ENCODE measurements at places on chromosomes 4 and X. TPM values are rescaled to one million over a fixed set of nuclear protein-coding genes. Genes with fewer than 3 reads are reported as not detected.

- H3K36me3 ChIP-seq, result no peaks in the 10 kb centered on the region
- H3K27me3 ChIP-seq, result peaks cover 7% of the 10 kb centered on the region
- H3K27ac ChIP-seq, result no peak overlapping the region
- H3K4me3 ChIP-seq, result no peak overlapping the region
Observed at GRCh38 chrX:1126738-1127137, 85.7 kb downstream of the CRLF2 start.

The F11 gene
- total RNA-seq, result not detected

The PTCHD1 gene
- not detected for total RNA-seq

GRCh38 chr4:118775405-118775804, 60.5 kb downstream of the SEC24D start:
- H3K36me3 ChIP-seq, result peaks cover 41% of the 10 kb centered on the region
- H3K27ac ChIP-seq, result peak overlapping the region; percentile 43
- no peak for DNase-seq

DNA sequence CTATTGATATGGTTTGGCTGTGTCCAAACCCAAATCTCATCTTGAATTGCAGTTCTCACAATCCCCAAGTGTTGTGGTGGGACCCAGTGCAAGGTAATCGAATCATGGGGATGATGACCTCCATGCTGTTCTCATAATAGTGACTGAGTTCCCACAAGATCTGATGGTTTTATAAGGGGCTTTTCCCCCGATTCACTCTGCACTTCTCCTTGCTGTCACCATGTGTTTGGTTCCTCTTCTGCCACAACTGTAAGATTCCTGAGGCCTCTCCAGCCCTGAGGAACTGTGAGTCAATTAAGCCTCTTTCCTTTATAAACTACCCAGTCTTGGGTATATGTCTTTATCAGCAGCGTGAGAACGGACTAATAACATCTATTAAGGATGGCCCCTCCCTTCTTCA, 68.8 kb downstream of the FBXW7 start:
- H3K4me3 ChIP-seq, result no peak overlapping the region
- no peak overlapping the region for H3K27ac ChIP-seq
- peaks cover 25% of the 10 kb centered on the region for H3K4me1 ChIP-seq
- no peak for DNase-seq

DNA sequence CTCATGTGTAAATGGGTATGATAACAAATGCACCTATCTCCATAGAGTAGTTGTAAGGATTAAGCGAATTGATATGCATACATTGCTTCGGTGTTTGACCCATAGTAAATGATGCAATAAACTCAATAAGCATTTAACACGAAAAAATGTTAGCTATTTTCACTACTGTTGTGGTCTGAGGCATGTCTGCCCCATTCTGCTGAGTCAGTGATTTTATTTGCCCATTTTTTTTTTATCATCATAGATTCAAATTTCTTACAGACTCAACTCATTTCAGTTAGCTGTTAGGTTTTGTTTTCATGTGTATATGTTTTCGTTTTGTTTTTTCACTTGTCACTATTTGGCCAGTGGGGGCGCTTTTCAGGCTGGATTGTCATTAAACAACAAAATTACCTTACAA, 27.8 kb upstream of the ARHGEF9 start:
- no peak overlapping the region for H3K4me3 ChIP-seq
- DNase-seq, result no peak
- H3K36me3 ChIP-seq, result no peaks in the 10 kb centered on the region
- H3K27me3 ChIP-seq, result no peaks in the 10 kb centered on the region
- no peak overlapping the region for H3K27ac ChIP-seq

The GAGE12H gene
- not detected for total RNA-seq

GRCh38 chr4:92047209-92047875, 256.4 kb upstream of the GRID2 start:
- no peak overlapping the region for H3K4me3 ChIP-seq
- DNase-seq, result no peak
- no peak overlapping the region for H3K27ac ChIP-seq
- H3K36me3 ChIP-seq, result peaks cover 5% of the 10 kb centered on the region

The TLR10 gene
- not detected for total RNA-seq

- no peaks in the 10 kb centered on the region for H3K4me1 ChIP-seq
- H3K27ac ChIP-seq, result no peak overlapping the region
- peaks cover 1% of the 10 kb centered on the region for H3K27me3 ChIP-seq
- H3K36me3 ChIP-seq, result no peaks in the 10 kb centered on the region
- no peak overlapping the region for H3K4me3 ChIP-seq
- DNase-seq, result no peak
Observed at GRCh38 chr4:69773484-69773883, 13.1 kb upstream of the SULT1B1 start.

DNA sequence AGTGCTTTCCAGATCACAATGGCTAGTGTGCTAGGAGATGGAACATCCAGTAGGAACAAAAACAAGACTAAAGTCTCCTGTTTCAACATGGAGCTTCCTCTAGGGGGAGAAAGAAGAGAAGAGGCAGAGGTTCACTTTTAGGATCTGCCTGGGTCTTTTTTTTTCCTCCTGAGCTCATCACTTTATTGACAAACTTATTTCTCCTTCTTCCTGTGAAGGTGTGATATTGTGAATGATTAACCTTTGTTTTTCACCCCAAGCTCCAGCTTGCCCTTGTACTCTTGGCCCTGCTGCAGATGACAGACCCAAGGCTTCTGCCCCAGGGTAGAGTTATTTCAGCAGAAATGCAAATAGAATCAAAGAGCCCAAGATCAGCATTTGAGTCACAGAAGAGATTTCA, 13.5 kb downstream of the PAGE4 start:
- no peak overlapping the region for H3K27ac ChIP-seq
- DNase-seq, result no peak
- no peaks in the 10 kb centered on the region for H3K4me1 ChIP-seq
- peaks cover 1% of the 10 kb centered on the region for H3K27me3 ChIP-seq
- no peak overlapping the region for H3K4me3 ChIP-seq

The HSPA4L gene
- 6.4 TPM for total RNA-seq

The CT45A5 gene
- total RNA-seq, result not detected

The FGFBP1 gene
- not detected for total RNA-seq

Data from HFFc6 (cell line).